CD4-positive, alpha-beta T cell treated with Interleukin-1 beta for 1 hour (primary cell): ENCODE measurements at places on chromosomes 3 and 15.

DNA sequence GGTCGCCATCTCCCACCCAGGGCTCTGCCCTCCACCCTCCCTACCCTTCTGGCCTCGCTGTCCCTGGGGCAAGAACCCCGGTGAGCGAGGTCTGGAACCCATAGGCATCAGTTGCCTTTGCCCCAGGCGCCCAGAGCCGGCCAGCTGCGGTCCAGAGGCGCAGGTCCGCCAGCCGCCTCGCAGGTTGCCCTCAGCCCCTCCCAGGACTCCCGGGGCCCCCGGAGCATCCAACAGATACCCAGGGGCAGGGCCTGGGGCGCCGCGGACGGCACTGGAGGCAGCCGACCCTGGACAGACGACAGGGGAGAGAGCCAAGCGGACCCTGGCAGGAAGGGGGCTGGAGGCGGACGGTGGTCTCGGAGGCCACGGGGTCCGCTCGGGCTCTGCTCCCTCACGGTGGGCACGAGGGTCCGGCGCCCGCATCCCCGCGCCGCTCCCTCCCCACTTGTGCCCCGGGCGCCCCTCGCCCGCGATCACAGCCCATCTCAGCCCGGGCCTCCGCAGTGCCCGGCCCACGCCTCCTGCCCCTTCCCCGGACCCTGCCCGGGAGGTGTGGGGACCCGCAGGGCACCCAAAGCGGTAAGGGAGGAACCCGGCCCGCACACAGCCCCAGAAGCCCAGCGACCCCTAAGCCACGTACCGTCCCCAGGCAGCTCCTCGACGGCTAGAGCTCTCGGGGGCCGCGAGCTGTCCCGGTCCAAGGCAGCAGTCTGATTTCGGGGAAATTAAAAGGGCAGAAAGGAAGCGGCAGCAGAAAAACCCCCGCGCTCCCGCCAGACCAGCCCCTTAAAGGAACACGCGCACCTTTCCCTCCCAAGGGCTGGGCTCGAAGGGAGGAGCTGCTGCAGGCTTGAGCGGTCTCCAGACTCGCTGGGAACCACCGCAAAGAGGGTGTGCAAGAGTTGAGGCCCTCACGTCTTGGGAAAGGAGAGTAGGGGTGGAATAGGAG is at the start of gene HAPLN3:
HAPLN3 (minus strand) TSS at position 726 of the 949 bp plus-strand sequence. CDS start 8,246 bp downstream, outside the sequence.
- peak; percentile 39 for DNase-seq

DNA sequence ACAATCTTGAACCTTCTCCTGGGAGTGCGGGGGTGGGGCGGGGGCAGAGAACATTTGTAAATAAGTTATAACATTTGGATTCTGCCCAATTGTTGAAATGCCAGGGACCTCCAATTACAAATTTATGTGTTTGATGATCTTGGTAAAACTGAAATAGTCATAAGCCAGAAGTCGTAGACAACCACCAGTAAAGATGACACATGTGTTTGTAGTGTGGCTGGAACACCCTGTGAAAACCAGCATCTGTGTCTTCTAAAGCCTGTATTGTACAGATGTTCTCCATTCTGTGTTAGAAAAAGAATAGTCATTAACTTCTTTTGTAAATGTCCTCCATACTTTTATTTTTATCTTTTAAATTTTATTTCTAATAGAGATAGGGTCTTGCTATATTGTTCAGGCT is 61.8 kb downstream of the ARIH1 start:
- no peak for DNase-seq

- DNase-seq: no peak
Observed at GRCh38 chr3:43695443-43695842, 4.7 kb downstream of the ABHD5 start.

DNA sequence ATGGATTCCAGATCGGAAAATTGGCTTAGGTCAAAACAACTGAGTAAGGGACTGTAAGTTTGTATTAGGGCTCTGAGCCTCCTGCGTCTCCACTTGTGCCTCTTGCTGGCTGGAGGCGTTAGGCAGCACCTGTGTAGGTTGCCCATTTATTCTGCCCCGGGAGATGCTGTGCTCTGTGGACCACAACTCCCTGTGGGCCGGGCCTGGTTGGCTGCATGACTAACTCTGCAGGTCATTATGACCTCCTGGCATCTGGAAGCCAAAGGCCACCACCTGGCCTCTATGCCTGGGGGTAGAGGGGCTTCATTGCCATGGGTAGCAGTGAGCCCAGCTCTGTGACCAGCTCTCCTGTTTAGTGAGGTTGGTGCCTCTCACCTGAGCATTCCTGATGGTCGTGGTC is 36.0 kb upstream of the BDH1 start:
- DNase-seq: no peak

DNA sequence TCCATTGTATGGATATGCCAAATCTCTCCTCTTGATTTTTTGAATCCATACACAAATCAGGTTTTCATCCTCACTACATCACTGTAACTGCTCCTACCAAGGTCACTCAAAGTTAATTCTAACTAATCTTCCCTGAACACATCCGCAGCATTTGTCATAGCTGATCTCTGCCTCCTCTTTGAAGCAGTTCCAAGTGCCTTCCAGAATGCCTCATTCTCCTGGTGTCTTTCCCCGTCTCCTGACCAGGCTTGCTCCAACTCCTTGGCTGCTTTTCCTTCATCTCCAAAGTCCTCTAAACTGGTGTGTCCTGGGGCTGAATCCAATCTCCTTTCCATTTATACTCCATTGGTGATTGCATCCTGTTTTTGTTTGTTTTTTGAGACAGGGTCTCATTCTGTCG is 26.8 kb downstream of the KLHDC8B start:
- no peak for DNase-seq

DNA sequence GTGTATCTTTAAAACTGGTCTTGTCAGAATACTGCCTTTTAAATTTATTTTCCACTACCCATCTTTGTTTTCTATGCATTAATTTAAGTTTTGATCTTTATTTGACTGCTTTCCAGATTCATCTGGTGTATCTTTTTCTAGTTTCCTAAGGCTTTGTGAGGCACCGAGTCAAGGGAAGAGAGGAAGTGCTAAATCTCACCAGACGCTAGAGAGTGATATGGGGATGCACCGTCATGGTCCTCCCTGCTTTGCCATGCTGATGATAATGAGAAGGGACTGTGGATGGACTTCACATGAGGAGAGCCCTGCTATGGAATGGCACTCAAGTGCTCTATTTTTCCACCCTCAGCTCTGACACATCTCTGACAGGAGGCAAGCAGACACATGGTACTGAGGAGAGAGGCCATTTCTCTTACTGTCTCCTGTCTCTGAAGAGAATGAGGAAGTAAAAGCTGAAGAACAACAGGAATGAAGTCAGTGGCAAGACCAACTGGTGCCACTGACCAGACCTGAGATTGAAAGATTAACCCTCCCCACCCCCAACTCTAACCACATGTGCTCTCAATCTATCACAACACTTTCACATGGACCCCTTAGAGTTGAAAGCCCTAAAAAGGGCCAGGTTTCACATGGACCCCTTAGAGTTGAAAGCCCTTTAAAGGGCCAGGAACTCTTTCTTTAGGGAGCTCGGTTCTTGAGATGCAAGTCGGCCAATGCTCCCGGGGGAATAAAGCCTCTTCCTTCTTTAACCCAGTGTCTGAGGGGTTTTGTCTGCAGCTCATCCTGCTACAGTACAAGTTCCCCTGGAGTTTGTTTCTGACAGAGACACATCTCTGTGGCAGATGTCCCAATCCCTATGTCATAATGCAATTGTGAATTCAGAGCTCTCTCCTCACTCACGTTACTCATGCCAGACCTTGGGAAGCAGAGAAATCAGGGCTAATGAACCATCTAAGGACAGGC is at the start of gene IQCF2:
IQCF2 (plus strand) TSS at position 913 of the 963 bp plus-strand sequence. CDS start 52 bp downstream, outside the sequence.
- no peak for DNase-seq

DNA sequence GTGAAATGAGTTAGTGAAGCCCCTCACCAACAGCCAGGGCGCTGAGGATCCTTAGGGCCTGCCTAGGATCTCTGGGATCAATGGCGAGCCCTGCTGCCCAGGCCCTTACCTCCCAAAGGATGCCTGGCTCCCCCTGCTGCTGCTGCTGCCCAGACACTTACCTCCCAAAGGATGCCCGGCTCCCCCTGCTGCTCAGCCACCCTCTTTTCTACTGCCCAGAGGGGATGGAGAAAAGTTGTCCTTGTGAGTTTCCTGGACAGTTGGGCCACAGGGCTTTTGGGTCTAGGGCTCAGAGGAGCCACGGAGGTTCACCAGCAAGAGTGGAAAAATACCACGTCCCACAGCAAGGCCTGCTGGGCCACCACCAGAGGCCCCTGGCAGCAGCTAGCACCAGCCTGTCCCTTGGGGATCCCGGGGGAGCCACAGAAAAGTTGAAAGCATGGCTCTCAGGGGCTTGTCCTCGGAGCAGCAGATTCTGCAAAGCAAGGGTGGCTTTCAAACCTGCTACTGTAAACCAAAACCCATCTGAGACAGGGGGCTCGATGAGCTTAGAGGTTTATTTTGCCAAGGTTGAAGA is 59.4 kb downstream of the SLC6A6 start:
- peak; percentile 49 for DNase-seq

- DNase-seq: no peak
Observed at GRCh38 chr15:66132251-66132816, 121.2 kb downstream of the MEGF11 start.

DNA sequence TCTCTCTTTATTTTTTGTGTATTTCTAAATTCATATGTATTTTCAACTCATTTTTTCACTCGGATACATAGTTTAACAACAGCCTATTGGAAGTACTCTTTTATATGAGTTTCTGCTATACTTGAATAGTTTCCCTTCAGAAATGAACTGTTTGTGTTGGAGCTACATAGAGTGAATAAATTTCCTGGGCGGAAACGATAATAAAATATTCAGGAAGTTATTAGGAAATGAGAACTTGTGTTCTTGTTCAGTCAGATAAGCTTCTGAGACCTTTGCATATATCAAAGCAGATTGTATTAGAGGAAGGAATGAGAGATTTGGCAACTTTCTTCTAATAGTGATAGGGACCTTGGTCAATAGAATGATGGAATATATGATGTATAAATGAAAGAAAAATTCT is 27.3 kb downstream of the NEO1 start:
- DNase-seq: no peak

DNA sequence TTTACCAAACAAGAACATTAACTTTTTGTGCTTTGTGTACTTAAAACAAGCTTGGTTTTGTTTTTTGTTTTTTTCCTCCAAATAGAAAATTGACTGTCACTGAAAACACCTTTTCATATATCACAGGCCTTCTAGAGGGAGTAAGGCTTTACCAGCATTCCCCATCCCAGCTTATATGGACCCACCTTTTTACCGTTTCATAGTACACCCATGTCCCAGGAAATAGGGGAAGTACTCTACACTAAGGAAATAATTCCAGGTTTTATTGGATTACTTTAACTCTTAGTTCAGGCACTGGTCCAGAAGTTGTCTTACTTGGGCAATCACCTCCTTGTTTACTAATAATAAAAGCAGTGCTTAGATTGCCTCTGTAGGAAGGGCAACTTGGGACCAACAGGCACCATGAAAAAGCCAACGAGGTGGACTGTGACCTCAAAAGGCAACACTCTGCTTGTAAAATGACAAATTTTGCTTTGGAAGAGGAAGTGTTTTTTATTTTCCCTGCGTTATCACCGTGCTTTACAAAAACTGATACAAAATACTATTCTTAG is 26.2 kb downstream of the HMG20A start:
- DNase-seq: no peak

DNA sequence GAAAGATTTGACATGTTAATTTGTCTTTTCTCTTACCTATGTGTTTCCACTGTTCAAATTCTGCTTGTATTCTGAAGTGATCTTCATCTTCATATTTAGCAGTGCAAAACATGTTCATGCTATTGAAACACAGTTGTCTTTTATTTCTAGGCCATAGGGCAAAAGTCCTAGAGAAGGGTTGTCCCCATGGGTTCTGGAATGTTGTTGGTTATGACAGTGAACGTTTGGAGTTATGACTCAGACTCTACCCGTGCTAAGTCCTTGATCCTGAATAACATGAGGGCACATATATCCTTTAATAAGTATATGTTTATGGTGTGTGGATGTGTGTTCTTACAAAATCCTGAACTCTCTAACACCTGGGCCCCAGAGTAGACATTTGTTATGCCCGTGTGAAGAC is 23.0 kb upstream of the ARPP21 start:
- DNase-seq: no peak

DNA sequence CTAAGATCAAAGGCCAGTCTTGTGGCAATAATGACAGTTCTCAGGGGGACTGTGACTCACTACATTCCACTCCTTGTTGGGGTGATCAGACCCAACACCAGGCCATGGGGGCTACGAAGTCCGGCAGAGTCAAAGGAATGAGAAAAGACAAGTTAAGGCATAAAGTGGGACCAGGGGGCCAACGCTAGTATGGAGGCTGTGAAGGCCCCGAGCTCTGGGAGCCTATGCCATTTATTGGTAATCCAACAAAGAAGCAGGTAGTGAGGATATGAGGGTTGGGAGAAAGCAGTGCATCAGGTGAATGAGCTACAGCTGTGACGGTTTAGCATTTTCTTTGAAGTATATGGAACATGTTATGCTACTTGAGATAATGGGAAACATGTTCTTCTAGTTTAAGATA is 104.4 kb upstream of the C2CD4B start:
- DNase-seq: no peak

DNA sequence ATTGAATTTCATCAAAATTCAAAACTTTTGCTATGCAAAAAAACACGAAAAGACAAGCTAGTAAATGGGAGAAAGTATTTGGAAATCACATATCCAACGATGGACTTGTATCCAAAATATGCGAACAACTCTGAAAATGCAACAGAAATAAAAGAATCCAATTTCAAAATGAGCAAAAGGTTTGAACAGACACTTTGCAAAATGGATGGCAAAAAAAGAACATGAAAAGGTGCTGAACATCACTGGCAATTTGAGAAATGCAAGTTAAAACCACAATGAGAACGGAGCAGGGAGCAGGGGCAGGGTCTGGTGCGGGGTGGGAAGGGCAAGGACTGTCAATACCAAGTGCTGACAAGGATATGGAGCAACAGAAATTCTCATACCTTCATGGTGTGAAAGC is 23.1 kb upstream of the FOXP1 start:
- no peak for DNase-seq

- no peak for DNase-seq
Observed at GRCh38 chr3:43288850-43289249, 2.5 kb downstream of the SNRK start.

- DNase-seq: no peak
Observed at GRCh38 chr15:28932361-28932760, 46.6 kb downstream of the APBA2 start.

DNA sequence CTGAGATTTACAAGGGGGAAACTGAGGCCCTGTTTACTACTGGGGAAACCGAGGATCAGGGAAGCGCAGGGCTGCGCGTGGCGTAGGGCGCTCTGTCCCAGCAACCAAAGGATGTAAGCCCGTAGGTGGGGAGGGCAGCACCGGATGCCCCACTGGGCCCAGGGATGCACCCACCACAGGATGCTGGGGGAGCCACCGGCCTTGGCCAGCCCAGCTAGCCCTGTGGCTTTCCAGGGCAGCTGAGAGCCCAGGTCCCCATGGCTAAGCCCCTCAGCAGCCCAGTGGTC is 33.4 kb downstream of the RPN1 start:
- no peak for DNase-seq

GRCh38 chr3:172115787-172116186 is 76.4 kb downstream of the FNDC3B start:
- no peak for DNase-seq
